ENCODE measurements at places on chromosomes 6 and 20.

GRCh38 chr20:50403565-50404418 lies 106.4 kb upstream of the PTPN1 start:
- DNase-seq, result no peak

GRCh38 chr6:137821491-137821890 lies 45.6 kb upstream of the TNFAIP3 start:
- DNase-seq, result no peak

DNA sequence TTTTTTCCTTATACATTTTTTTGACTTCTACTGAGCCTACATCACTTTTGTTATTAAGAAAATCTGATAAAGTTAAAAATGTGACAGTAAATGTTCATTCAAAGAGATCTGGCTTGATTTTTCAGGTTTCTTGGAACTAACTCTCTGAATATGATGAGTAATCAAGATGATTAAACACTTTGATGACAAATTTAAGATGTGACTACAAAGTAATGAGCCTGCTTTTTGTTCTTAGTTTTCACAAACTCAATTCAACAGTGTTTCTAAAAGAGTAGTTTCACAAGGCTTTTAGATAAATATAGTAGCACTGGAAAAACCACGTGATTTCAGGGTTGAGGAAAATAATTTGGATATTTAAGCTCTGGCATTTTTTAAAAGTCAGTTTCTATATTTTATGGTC lies 37.9 kb upstream of the HDDC2 start:
- DNase-seq, result no peak

- DNase-seq, result no peak
Measured at GRCh38 chr6:6790891-6791290, 202.4 kb downstream of the LY86 start.

DNA sequence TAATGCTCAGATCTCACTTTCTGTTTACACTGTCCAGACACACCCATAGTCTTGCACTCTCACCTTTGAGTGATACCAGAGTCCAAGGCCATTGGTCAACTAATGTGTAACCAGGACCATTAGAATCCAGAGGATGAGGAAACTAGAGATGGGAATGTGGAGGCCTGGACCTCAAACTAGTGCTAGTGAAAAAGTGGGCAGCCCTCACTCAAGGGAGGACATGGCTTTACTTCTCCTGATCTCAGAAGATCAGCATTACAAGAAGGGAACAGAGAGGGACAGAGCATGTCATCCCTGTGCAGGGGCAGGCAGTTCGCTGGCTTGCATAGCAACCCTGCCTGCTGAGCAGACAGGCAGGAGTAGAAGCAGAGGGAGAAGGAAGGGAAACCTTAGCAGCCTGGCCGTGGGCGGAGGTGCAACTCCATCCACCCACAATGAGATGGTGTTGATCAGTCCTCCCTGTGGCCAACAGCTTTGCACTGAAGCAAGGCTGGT lies 22.6 kb upstream of the XRN2 start:
- DNase-seq, result no peak

DNA sequence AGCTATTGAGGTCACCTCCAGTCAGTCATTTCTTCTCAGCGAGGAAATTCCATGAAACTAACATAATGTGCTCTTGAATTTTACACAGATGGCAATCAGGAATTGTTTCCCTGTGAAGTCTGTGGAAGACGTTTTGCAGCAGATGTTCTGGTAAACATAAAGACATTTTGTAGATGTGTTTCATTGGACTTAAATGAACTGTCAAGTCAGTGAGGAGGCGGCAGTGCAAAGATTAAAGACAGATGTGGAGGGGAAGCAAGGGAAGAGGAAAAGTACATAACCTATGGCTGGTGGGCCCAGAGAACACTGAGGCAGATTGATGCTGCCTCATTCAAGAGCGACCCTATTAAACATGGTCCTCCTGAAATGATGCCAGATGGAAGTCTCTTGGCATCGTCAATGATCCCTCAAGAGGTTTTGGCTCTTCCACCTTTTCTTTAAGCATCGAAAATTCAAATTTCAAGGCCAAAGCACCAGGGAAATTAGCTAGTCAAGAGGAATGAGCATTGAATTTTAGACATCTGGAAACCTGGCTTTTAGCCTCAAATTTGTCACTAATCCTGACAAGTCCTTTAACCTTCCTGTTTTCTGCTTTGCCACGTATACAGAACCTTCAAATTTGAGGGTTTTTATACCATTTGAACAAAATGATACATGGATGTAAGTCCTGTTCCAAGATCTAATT lies 20.1 kb downstream of the ZC2HC1B start:
- DNase-seq, result no peak

GRCh38 chr6:166907373-166907841 lies 48.9 kb downstream of the RNASET2 start:
- peak; percentile 15 for DNase-seq

- DNase-seq, result no peak
Measured at GRCh38 chr6:34526241-34526972, 29.7 kb downstream of the SPDEF start.

- DNase-seq, result no peak
Measured at GRCh38 chr6:114712129-114712662, 369.4 kb upstream of the HS3ST5 start.

GRCh38 chr6:166343150-166343487 lies 774 bp upstream of the SFT2D1 start:
- DNase-seq, result no peak

DNA sequence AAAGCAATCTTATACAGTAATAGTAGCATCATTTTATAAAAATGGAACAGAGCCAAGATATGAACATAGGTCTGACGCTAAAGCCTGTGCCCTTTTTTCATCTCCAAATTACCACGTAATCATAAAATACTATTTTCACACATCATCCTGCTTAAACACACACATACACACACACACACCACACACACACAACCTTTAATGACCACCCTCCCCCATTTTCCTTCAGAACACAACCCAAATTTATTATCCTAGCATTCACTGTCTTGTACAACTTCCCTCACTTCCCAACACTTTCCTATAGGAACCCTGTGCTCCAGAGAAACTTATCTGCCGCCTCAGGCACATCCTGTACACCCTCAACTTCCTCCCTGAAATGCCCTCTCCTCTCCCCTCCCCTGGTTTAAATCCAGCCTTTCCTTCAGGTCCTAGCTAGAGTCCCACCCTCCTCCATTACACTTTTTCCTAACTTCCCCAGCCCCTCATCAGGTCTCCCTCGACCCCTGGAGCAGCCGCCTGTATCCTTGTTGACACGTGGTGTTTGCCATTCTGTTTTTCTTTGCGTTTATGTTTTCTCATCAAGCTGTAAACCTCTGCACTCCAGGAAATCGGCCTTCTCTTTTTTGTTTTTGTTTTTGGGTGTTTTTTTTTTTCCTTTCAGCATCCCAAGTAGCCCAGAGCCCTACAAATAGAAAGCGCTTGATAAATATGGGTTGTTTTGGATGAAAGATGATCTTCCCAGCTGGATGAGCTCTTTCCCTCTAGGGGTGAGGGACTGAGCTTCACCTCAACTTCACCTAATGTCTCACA lies 968 bp upstream of the MMP24 start:
- DNase-seq, result no peak

DNA sequence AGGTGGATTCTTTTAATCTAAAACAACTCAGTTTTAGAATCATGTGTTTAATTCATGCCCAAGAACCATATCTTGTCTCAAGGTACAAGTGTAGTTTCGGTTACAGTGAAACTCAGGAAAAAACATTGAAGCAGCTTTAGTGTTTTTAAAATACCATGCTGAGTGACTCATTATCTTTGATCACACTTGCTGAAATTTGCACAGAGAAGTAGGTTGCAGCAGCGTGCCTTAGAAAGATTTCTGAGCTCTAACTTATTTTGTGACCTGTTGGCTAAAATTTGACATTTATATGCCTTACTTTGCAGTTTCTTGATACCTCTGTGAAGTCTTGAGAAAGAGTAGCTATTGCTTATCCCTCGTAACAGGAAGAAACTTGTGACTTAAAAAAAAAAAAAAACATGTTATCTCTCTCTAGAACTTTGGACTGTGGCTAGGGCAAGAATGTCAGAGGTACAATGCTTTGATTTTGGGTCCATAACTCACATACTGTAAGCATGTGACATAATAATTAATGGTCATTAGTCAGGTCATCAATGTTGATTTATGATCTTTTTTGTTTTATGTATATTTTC lies 34.5 kb upstream of the FUCA2 start:
- DNase-seq, result peak; percentile 45

DNA sequence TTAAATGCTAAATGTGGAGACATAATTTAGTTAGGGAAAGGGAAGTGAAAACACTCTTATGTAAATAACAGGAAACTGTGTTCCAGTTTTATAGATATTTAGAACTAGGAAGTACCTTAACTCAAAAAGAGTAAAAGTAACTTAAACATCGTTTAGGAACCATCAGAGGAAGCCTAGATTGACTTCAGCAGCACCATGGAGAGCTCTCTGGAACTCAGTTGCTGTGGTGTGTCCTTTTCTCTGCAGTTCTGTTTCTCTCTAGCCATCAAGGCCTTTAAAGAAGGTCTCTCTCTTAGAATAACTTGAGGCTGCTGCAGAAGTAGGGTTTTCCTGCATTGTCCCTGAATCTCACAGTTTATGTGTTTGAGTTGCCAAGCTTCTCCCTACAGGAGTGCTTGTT lies 26.9 kb downstream of the CLVS2 start:
- DNase-seq, result no peak

- DNase-seq, result no peak
Measured at GRCh38 chr6:44569931-44570385, 182.5 kb downstream of the CDC5L start.

DNA sequence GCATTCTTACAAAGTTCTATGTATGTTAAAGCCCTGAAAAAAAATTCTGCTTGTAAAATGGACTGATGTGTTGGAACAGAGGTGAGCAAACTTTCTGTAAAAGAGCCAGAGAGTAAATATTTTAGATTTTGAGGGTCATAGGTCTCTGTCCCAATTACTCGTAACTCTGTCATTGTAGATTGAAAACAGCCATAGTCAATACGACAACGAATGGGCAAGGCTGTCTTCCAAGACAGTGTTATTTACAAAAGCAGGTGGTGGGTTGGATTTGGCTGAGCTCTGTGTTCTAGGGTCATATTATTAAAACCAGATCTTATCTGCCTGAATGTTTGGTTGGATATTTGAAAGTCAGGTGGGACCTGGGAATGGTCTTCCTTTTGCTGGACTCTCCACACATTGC lies 135.2 kb downstream of the EYA2 start:
- DNase-seq, result no peak

GRCh38 chr6:169381988-169382387 lies 128.3 kb upstream of the THBS2 start:
- no peak for DNase-seq

DNA sequence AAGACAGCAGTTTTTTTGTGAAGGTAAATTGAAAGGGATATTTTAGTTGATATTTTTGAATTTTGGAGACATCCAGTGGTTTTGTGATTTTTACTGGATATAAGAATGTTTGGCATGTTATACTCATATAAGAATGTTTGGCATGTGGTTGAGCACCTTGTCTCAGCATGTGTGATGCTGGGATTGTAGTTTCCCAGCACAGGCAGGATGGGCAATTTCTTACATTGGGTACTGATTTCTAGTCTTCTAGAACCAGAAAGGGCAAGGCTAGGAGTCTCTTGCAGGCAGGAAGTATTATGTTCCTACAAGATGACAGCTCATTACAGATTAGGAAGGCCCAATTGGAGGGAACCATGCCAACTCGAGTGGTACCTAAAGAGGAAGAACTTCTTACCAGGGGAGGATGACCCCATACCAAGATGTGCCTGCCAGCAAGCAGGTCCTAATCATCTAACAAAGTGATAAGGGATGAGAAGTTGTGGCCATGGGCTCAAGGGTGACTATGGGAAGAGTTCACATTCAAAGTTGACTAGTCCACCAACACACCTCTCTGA lies 377.8 kb downstream of the UTRN start:
- DNase-seq, result no peak

DNA sequence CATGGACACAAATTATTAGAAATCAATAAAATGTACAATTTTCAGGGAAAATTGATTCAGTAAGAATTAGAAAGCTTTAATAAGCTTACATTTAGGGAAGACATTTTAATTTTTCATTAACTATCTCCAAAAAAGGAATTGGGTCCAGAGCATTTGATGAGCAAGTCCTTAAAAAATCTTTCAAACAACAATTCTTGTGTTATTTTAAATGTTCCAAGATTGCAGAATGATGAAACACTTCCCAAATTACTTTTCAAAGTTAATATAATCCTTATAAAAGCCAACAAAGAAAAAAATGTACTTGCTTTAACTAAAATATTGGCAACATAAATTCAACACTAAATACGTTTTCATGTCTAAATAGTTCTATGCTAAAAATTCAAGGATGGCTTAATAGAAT lies 102.0 kb downstream of the ADAT2 start:
- DNase-seq, result no peak

- no peak for DNase-seq
Measured at GRCh38 chr6:36083446-36083845, 46.9 kb upstream of the MAPK13 start.

DNA sequence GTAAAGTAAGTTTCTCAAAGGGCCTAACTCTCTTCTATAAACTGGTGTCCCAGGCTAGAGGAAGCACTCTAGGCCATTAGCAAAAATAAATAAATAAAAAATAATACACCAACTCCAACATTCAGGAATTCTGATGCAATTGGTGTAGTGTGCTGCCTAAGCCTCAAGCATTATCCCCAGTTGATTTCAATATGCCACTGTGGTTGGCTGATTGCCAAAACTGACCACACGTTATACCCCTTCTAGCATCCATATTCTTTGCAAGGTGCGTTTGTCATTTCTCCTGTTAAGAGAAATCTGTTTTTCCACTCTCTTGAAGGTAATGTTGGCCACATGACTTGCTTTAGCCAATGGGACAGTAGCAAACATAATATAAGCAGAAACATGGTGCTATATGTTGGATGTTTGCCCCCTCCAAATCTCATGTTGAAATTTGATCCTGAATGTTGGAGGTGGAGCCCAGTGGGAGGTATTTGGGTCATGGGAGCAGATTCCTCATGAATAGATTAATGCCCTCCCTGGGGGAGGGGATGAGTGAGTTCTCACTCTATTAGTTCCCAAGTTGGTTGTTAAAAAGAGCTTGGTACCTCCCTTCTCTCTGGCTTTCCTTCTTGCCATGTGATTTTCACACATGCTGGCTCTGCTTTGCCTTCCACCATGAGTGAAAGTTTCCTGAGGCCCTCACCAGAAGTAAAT lies 71.9 kb upstream of the PLCB4 start:
- no peak for DNase-seq

DNA sequence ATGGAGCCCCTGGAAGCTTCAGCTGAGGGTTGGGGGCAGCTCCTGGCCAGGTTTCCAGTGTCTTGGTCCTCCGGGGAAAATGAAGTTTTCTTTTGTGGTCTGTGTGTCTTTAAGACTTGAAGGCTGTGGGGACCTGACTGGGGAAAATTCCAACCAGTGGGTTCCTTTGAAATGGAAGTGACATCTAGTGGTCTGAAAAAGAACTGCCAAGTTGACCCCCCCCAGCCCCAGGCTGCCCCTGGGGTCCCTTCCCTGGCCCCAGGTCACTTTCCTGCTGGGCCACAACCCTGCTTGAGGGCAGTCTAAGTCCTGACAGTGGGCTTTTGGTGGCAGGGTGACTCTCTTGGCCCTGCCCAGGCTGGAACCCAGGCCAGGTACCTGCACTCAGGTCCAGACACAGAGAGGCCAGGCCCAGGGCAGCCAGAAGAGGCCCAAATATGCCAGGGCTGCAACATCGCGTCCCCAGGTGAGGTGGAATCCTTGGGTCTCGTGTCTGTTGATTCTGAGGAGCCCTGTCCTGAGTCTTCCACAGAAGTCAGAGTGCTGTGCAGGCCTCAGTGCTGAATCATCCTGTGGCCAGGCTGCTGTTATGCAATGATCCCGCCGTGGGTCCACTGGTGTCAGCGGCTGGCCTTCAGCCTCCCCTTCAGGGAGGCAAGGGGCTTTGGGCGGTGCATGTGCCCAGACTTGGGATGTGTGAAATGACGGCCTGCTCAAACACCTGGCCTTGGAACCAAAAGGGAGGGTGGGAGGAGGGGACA lies 68.4 kb downstream of the VEGFA start:
- DNase-seq, result no peak
